Myocyte (in vitro differentiated cells): ENCODE measurements at places on chromosomes 7 and 10. TPM values are rescaled to one million over a fixed set of nuclear protein-coding genes. Genes with fewer than 3 reads are reported as not detected.

Gene CDNF
- 0.88 and 2.9 TPM in 2 replicates for total RNA-seq

Gene GRM8
- total RNA-seq: 0.72 and 0.99 TPM in 2 replicates

Gene KBTBD2
- total RNA-seq: 50.1 and 70.1 TPM in 2 replicates

Gene CYP2W1
- not detected in 2 replicates for total RNA-seq

Gene TUBB8
- not detected in 2 replicates for total RNA-seq

Gene AGBL3
- 2.9 and 6.5 TPM in 2 replicates for total RNA-seq

Gene AKR1C8
- not detected in 2 replicates for total RNA-seq

Gene CALML5
- total RNA-seq: not detected in 2 replicates

Gene ANKRD30A
- total RNA-seq: not detected in 2 replicates

Gene OR6V1
- total RNA-seq: not detected in 2 replicates

Gene ATOH7
- 0.21 and 1.0 TPM in 2 replicates for total RNA-seq

Gene P4HA1
- 134 and 179 TPM in 2 replicates for total RNA-seq

Gene STEAP4
- total RNA-seq: 0.05 and 0.11 TPM in 2 replicates

Gene LRRC4
- total RNA-seq: 1.3 and 1.7 TPM in 2 replicates

Gene DYDC2
- not detected in 2 replicates for total RNA-seq
